ENCODE measurements at places on chromosomes 5 and 9.
A peak's percentile ranks its signal among the peaks of the same experiment; 100 is the strongest.

DNA sequence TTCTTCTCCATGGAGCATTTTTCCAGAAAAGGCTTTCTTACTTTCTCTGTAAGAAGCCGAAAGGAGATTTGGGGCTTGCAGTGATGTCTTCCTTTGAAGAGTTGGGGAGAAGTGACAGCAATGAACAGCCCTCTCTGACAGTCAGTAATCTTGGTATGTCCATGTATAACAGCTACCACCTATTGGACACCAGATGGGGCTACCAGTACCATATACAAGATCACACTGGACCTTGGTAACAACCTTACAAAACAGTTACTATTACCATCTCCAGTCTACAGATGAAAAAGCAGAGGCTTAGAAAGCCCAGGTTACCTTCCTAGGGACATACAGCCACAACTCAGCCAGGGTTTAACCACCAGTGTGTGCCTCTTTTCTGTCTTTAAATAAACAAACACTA is 272.7 kb upstream of the TRPC7 start:
- no peak for DNase-seq

GRCh38 chr5:149450199-149450598 is 71.1 kb upstream of the IL17B start:
- DNase-seq, result peak; percentile 74

DNA sequence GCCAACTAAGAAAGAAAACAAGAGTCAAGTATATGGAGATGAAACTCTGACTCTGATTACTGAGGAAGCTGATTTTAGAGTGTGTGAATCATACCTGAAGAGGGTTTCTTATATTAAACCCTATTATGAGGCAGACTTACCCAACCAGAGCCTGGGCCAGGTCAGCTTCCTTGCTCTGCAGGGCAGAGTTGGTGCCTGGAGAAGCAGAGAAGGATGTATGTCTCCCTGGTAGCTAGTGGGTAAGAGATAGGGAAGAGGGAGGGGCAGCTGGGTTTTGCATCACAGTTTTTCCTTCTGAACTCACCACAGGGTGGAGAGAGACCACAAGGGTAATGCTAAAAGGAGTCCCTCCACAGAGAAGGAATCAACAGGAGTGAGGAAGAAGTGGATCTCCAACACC is 104.1 kb downstream of the CMYA5 start:
- DNase-seq, result no peak

- DNase-seq, result no peak
These were observed 14.4 kb upstream of the TPM2 start for GRCh38 chr9:35703906-35704672.

DNA sequence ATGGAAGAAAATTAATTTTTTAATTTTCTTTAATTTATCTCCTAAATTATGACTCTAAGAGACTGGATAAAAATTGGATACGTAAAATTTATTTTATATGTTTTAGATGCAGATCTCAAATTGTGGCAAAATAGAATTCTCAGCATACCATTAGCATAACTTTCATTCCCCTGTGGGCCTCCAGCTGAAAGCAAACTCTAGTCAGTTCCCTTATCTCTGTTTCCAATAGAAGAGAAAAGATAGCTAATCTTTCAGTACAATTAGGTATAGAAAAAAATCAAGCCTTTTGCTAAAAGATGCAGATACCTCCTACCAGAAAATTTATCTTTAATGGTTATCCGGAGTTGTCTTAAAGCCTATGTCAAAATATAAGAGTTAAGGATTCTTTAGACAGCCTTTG is 1530.6 kb downstream of the EFNA5 start:
- DNase-seq, result no peak

DNA sequence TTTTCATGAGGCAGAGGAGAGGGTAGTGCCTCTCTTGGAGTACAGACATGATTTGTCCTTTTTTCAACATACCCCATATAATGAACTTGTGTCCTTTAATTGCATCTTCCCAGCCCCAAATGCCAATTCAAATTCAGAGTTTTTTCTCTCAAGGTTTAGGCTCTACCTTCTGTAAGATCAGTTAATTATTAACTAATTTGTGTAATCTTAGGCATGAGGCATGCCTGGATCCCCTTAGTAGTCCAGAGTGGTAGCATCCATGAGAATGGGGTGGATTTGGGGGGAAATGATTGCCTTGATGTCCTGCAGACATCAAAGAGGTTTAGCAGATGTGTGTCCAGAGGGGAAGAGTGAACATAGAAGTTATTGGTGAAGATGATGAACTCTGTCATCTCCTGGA is 533.3 kb downstream of the LRRC70 start:
- DNase-seq, result no peak

DNA sequence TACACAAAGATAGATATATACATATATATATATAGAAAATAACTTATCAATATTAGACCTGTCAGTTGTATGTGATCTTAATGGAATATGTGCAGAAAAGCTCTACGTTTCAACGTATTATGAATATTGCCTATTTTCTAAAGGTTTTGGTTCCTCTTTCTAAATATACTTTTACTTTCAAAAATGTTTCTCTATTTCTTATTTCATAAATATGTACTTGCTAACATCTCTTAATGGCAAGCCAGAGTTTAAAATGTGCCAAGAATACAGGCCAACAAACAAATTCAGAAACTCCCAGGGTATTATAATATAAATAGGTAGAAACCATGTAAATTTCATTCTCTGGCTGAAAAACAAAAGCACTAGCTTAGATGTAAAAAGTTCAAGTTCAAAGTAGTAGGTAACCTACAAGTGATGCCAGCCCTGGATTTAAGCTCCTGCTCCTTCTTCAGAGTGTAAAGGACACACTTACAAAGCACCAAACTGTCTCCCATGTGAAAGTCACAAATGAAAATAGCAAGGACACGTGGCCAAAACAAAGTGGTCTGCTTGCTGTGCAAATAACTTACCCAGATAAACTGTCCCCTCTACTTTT is 685.1 kb upstream of the DMAC1 start:
- DNase-seq, result no peak

GRCh38 chr5:9156282-9156681 is 389.6 kb downstream of the SEMA5A start:
- DNase-seq, result peak; percentile 72

GRCh38 chr9:127293328-127293727 is 28.8 kb downstream of the GARNL3 start:
- DNase-seq, result no peak

- peak; percentile 19 for DNase-seq
These were observed 538.1 kb upstream of the MEF2C start for GRCh38 chr5:89421035-89421434.

DNA sequence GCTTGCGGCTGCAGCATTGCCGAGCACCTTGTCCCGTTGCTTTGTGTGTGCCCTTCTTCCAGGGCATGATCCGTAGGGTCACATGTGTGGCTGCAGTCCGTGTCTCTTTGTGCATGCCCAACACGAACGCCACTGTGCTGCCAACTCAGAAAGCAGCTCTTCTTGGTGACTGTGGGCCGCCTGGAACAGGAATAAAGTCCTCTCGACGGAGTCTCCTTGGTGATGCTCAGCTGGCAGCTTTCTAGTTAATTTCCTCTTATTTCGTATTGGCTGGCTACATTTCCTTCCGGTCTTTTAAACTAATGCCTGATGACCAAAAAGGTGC is 5.8 kb downstream of the EXOC3 start:
- DNase-seq, result no peak

GRCh38 chr5:111635151-111635902 is 121.7 kb downstream of the NREP start:
- DNase-seq, result no peak

DNA sequence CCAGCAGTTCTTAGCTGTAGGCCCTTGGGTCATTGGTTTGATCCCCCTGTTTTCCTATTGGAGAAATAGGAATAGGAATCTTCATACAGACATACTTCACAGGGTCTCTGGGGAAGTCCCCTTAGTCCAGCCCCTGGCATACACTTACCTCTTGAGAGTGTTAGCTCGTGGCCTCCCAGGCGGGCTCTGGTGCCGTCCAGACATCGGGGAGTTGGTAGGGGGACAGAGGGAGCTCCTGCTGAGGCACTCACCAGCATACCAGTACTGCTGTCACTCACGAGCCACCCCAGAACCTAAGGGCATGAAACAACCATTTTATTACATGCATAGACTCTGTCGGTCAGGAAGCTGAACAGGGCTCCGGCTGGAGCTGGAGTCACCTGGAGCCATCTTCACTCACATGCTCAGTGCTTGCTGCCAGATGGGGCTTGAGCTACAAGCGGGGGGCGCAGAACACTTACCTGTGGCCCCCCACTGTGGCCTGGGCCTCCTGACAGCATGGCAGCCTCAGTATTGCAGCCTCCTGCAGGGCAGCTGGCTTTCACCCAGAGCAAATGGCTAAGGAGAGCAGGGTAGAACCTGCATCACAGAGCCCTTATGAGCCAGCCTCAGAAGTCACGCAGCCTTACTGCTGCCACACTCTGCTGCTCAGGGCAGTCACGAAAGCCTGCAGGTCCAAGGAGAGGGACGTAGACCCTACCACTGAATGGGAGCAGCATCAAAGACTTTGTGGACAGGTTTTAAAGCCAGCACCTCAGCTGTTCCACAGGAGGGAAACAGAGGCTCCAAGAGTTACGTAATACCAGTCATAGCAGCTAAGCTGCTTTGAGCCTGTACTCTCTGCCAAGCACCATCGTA is 58.3 kb upstream of the ANGPTL2 start:
- no peak for DNase-seq

GRCh38 chr5:138725153-138725817 is 27.9 kb upstream of the CTNNA1 start:
- DNase-seq, result peak; percentile 17

- peak; percentile 24 for DNase-seq
These were observed 307.9 kb downstream of the SPOCK1 start for GRCh38 chr5:137191179-137191578.

Data from AG08395 (cell line).